NCI-H1417 (cell line): ENCODE measurements at places on chromosomes 5 and 9.

GRCh38 chr9:131811405-131811804 lies 71.5 kb upstream of the RAPGEF1 start:
- DNase-seq, result no peak

DNA sequence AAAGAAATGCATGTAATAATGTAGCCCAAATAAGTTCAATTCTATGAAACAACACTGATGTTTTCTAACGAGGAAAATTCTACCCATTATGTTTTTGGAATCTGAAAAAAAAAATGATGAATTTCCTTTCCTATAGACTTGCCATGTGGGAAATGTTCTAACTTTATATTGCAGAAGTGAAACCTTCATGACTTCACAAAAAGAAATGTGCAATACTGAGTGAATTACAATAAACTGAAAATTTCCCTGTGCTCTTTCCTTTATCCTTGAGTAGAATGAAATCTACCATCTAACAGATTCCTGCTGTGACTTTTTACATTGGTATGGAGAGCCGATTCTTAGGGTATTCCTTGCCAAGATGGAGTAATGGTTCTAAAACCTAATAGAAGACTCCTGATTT lies 1622.5 kb downstream of the MAT2B start:
- no peak for DNase-seq

- DNase-seq, result peak; percentile 56
These were observed 55.3 kb upstream of the IL17B start for GRCh38 chr5:149434162-149435014.

DNA sequence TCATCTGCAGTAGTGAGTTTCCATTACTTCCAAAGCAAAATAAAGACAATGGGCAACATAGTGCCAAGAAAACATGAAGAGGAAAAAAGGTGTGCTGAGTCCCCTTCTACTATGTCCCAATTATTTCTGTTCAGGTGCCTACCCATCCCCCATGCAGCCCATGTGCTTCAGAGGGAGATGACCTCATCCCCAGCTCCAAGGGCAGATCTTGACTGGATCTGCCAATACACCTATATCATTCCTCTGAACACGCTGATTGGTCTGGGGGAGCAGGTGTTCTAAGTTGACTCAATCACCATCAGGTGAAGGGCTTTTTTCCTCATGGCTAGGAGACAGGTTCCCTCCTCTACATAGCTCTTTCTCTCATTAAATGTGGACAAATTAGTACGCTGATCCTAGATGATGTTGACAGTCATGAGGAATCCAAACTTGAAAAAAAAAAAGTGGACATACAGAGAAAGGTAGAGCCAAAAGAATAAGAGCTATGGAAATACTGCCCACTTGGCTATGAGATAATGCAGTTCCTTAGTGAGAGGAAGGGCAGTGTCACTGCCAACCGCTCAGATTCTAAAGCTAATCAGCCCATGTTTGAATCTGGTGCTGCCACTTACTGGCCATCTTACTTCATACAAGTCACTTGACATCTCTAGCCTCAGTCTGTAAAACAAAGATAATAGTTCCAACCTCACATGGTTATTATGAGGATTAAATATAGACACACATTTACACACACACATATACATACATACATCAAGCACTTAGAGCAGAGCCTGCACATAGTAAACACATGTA lies 23.1 kb downstream of the PRELID2 start:
- no peak for DNase-seq

DNA sequence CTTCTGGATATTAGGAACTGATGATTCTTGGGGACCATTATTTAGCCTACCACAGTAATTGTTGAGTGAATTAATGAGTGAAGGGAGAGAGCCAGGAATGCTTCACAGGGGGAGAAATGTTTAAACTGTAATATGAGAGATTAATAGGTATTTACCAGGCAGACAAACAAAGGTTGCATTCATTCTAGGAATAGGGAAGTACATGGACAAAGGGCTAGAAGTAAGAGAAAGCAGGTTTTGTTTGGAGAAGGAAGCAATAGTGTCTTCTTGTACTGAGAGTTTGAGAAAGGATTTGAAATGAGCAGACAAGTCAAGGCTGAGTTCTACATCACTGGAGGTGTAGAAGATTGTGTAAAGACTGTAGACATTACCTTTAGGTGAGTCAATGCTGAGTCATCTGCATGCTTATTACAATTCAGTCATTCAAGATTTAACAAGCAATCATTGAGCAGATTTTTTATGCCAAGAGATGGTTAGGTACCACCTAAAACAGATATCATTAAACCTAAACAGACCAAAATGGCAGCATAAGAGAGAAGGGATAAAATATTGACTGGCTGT lies 8.0 kb downstream of the TAF1L start:
- no peak for DNase-seq

DNA sequence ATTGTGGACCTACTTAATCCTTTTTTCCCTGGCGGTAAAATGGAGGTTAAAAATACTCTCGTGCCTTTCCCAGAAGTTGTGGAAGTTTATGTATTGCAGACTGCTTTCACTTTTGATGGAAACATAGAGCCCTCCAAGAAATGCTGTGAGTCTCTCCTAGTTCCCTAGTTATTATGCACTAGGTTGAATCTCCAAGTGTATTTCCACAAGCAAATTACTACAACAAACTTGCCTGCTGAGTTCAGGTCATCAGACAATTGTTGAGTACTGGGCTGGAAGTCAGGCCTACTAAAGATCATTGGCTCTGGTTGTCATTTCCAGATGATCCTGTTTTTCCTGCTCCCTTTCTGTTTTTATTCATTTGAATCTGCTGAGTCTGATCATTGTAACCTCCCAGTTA lies 104.1 kb downstream of the CD180 start:
- peak; percentile 17 for DNase-seq
